ENCODE measurements at places on chromosomes 5 and 9.

- no peak for DNase-seq
These were observed 16.6 kb downstream of the SQSTM1 start for GRCh38 chr5:179837076-179838011.

DNA sequence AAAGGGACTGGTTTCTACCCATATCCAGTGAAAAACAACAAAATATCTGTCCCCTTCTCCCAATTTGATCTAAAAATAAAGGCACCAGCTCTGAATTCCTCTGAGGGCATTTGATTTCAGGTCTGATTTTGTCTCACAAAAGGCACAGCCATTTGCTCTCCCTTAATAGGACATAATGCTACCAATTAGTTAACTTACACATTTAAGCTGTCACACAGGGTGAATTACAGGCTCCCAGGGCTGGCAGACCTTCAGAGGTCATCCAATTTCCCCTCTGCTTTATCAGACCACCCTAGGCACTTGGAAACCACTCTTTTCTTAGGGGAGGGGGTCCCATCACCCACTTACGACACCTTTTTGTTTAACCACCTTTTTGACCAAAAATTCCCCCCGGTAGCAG is 319.9 kb downstream of the SPOCK1 start:
- DNase-seq = no peak

DNA sequence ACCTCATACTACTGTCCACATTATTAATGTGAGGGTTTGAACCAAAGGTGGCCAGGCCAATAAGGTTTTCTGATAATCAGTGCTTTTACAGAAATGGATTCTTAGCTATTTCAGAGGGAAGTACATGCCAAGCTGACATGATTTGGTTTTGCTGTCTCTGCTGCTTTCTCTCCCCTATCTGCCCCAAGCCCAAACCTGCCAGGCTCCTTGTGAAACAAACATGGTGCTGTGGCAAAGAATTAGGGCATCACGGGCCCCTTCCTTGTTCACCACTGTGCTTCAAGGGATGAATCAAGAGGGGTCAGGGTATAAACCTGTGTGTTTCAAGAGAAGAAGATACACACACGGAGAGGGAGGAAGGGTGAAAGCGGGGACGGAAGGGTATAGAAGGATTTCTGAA is 41.3 kb upstream of the SMU1 start:
- no peak for DNase-seq

- DNase-seq = no peak
These were observed 150.1 kb downstream of the MEF2C start for GRCh38 chr5:88732862-88733261.

DNA sequence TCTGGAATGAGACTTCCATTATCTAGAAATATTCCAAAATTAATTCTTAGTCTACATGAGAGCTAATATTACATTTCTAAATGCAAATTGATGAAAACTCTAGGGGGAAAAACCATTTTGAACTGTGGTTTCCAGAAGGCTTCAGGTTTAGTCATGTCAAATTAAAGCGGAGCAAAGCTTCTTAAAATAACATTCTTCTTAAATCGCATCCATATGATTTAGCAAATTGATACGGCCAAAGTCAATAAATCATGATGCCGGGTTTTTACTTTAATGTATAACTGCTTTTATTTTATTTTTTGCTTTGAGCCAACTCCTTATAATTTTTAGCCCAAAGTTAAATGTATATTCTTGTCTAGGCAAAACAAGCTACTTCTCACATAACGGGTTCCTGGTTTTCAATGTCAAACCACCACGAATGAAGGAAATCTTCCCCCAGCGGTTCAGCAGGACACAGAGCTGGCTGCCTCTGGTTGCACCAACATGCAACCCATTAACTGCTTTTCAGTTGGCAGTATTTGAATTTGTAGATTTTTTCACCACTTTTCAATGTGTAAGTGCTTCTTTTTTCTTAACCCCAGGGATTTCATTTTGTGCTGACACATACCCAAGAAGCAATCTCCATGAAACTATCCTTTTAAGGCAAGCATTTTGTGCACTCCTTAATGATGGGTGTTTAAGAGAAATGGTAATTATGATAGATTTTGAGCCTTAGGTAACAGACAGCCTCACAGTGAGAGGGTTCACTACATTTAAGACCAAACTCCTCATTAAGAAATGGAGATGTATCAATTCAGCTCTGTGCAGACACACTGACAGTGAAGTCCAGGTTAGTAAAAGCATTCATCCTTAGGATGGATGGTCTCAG is 35.5 kb downstream of the EFNA5 start:
- no peak for DNase-seq

- no peak for DNase-seq
These were observed 177.1 kb downstream of the NFIB start for GRCh38 chr9:14136646-14137370.

GRCh38 chr5:78640662-78641474 is 7.7 kb downstream of the LHFPL2 start:
- no peak for DNase-seq

DNA sequence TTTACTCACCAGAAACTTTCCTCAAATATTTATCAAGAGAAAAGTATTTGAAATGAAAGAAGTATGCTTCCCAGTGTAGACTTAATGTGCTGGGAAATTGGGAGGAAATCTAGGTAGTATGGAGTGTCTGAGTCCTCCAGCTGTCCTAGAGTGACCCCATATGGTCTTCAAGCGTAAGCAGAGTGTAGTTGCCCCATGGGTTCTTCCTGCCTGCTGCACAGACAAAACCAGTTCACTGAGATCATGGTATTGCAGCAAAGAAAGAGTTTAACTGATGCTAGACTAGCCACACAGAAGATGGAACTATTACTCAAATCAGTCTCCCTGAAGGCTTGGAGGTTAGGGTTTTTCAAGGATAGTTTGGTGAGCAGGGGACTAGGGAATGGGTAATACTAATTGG is 114.9 kb upstream of the PRLR start:
- no peak for DNase-seq

GRCh38 chr5:133523961-133524586 is 88.3 kb downstream of the FSTL4 start:
- DNase-seq = no peak

GRCh38 chr5:34499001-34499734 is 157.0 kb upstream of the RAI14 start:
- no peak for DNase-seq

DNA sequence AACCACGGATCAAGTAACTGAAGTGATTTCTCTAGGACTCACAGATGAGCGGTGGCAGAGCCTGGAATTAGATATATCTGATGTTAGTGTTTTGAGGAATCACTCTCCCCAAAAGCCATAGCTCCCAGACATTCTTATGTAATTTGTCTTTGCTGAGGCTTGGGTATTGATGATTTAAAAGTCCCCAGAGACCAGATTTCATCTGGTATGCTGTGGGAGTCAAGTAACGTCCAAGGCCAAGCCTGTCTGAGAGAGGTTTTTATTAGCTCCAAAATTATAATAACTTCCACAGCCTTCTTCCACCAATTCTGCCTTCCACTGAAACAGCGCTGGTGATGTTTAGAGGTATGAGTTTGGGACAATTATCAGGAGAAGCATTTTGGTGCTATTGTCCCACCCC is 21.3 kb upstream of the KCNIP1 start:
- no peak for DNase-seq
